Right ventricle myocardium inferior (tissue), 1 donor: ENCODE measurements at places on chromosomes 7 and 10.
A peak's percentile ranks its signal among the peaks of the same experiment; 100 is the strongest.

- DNase-seq: no peak
Observed at GRCh38 chr7:144787127-144787526, 48.7 kb downstream of the TPK1 start.

DNA sequence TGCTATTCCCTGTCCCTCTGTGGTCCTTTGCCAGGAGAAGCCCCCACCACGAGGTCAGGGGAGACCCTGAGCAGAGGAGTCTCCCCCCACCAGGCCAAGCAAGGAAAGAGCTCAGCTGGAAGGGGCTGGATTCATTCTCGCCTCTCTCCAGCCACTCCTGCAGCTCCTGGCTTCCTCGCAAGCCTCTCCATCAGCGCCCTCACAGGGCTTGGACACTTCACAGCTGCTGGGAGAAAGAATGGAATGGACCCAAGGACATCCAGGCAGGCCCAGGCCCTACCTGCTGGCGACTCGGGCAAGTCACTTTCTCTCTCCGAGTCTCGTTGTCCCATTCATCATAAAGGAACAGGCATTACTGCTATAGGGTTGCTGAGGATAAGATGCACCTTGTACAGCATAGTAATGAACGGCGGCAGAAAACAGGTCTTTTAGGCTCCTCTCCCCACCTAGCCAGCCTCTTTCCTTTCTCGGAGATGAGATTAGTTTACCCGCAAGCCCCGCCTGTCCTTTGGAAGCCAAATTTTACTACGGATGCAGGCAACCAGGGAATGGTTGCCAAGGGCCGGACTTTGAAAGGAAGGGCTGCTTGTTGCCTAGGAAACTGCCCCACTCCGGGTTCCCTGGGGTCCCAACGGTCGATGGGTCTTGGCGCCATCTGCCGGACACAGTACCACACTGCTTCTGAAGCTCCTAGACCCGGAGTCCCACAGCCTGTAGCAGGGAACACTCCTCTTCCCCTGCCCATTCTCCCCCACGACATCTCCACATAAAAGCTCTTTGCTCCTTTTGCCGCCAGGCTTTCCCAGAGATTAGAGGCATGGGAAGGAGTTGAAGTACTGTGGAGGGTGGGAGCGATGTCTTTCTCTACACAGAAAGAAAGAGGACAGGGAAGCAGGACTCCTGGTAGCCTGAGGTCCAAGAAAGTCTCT lies 22.3 kb downstream of the IMPDH1 start:
- DNase-seq: peak; percentile 86

GRCh38 chr7:43590862-43591557 lies 8.1 kb downstream of the STK17A start:
- no peak for DNase-seq

- no peak for DNase-seq
Observed at GRCh38 chr10:94143261-94143660, 149.5 kb downstream of the PLCE1 start.

DNA sequence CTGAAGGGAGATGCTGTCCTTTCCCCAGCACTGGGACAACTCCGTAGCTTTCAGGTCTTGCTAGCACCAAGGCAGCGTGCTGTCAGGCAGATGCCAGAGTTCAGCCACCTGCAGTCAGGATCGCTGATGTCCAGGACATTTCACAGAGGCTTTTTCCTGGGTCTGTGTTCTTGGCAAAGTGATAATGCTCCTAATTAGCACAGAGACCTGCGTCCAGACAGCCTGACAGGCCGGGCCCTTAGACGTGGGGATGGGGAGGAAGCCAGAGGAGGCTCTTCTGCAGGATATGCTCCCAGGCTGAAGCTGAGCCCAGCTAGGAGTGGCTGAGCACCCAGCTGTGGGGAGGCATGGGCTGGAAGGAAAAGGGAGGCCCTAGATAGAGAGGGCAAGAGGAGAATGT lies 82.5 kb upstream of the TBX20 start:
- DNase-seq: no peak

GRCh38 chr7:129073738-129074137 lies 18.8 kb upstream of the TNPO3 start:
- no peak for DNase-seq

DNA sequence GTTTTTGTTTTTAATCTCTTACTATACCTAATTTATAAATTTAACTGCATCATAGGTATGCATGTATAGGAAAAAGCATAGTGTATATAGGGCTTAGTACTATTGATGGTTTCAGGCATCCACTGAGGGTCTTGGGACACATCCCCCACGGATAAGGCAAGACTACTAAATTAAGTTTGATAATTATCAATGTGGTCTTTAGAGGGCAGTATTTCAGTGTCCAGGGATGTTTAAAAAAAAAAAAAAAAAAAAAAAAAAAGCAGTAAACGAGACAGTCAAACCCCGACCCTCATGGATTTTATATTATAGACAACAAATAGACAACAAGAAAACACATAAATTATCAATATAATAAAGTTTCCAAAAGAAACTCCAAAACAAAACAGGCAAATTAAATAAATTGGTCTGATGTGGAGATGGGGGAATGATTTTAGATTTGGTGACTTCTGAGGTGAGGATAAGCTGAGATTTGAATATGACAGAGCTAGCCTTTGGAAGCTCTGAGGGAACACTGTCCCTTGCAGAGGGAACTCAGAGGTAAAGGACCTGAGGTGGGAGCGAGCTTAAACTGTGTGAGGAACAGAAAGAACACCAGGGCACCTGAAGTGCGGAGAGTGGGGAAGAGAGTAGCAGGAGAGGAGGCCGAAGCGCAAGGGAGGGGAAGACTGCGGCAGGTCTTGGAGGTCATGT lies 14.8 kb downstream of the ACSM6 start:
- DNase-seq: no peak

- no peak for DNase-seq
Observed at GRCh38 chr7:20574784-20575720, 40.4 kb upstream of the ABCB5 start.

DNA sequence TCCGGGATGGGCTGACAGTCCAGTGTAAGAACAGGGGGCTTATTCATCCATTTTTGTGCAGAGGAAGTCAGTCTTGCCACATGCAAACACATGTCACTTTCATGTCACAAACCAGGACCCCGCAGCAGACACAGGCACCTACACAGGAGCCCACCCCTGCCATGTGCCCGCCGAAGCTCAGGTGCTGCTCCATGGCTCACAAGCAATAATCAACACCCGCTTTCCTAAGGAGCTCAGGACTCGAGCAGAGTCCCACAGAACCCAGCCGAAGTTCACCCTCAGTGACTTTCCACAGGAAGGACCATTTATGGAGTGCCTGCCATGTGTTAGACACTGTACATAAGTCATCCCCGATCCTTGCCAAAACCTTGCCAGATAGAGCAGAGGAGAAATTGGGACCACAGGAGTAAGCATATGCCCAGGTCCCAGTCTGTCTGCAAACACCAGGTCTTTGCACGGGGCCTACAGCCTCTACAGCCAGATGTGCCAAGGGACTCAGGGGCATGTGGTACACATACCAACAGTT lies 99.4 kb downstream of the EBF3 start:
- DNase-seq: no peak

GRCh38 chr10:3982746-3983442 lies 197.9 kb upstream of the KLF6 start:
- no peak for DNase-seq

GRCh38 chr7:79334334-79334733 lies 119.1 kb downstream of the MAGI2 start:
- no peak for DNase-seq

GRCh38 chr10:70619271-70620019 lies 16.9 kb upstream of the PRF1 start:
- DNase-seq: no peak

GRCh38 chr7:5429253-5429856 lies 5.7 kb upstream of the TNRC18 start:
- DNase-seq: no peak

DNA sequence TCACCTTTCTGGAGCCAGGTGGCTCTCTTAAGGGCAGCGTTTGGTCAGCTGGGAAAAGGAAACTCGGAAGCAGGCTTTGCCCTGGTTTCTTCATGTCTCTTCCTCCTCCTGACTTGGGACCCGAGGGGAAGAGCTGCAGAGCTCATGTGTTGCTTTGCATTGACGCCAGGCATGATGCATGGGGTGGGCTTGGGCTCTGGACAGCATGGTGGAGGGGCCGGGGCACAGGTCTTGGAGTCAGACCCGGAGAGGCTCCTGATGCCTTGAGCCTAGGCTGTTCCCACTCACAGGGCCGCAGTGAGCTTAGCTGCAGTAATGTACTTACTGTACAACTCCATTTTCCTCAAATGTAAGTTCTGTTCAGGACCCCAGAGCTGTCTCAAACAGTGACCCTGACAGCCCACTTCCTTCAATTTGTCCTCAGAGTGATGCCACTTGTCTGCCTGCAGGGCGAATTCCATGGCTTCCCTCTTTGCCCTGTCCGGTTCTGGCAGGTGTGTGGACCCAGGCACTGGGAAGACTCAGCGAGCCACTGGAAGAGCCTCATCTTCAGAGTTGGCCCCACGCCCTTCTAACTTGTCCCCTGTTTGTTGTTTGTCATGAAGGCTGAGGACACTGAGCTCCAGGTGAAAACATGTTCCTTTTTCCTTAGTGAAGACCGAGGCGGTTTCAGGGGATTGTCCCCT lies 50.2 kb downstream of the ZNF467 start:
- DNase-seq: no peak
